ENCODE measurements at places on chromosomes 5 and 9.
A peak's percentile ranks its signal among the peaks of the same experiment; 100 is the strongest.

- no peak for DNase-seq
Measured at GRCh38 chr9:31320494-31320893, 1063.9 kb upstream of the ACO1 start.

DNA sequence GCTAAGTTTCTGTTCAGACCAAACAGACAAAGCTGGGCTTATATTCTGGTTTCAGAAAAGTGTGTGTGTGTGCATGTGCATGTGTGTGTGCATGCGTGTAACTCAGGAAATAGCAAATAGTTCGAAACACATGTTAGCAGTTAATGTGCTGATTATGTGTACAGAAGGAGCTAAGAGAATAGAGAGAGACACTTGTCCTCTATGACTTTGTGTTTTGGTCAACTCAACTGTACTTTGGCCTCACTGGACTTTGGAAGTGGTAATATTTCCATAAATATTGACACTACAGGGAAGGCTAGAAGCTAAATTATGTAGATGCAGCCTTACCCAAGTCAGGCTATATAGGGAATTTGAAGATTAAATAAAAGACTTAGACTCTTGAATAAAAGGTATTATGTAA lies 155.5 kb downstream of the RAB3C start:
- no peak for DNase-seq

GRCh38 chr5:142132916-142133315 lies 24.3 kb downstream of the NDFIP1 start:
- DNase-seq: no peak

DNA sequence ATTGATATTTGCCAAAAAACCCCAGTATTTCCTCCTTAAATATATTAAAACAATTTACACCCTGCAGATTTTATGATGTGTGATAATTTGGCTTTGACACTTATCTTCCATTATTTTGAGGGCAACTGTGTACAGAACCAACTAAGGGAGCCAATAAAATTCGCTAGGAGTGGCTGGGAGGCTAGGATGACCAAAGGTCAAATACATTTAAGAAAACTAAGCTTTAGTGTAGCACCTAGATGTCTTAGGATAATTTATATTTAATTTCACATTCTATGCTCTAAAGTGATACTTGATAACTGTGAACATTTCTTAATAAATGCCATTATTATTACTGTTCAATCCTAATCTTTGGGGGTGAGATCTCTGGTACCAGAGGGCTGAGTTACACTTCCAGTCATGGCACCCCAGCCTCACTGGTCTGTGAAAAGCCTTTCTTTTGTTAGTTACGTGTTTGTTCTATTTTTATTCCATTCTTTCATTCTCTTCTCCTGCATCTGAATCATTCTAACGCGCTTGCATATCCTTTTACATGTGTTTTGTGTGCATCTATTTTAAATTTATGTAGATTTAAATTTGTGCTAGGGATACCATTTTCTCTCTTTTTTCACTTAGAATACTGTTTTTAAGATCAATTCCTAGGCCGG lies 19.1 kb downstream of the MSANTD3 start:
- no peak for DNase-seq

DNA sequence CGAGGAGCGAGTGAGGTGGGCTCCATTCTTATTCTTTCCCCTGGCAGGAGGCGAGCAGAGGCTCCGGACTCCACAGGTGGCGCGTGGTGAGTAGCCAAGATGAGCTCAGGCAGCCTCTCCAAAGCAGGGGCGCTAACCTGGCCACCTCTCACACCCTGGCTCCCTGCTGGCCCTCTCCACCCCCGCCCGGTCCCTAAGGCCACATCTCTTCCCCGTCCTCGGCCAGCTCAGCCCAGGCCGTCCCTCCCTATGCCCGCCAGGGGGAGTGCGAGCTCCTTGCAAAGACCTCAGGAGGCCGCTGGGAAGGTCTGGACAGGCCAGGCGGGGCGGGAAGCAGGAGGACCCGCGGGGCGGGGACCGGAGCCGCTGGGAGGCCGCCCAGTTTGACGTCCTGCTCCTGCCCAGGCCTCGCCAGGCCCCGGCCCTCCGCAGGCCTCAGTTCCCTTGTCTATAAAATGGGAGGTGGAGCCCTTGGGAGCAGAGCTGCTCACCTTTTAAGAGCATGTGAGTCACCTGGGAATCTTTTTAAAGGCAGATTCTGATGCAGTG lies 46.3 kb upstream of the GGTA1 start:
- DNase-seq: peak; percentile 92

DNA sequence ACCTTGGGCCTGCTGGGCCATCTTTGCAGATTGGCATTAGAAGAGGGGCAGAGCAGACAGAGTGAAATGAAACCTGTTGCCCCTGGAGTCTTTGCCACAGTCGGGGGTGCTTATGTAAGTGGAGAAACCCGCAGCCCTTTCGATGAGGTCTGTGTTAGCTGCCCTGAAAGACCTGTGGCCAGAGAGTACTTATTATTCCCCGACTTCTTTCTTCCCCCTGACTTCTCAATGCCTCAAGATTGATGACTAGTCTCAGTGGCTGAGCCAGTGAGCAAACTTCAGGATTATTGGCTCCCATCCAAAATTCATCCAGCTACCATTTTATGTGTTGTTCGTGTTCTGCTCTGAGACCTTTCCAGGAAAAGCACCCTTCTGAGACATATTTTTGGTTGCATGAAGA lies 7.6 kb downstream of the NTRK2 start:
- DNase-seq: no peak

- DNase-seq: no peak
Measured at GRCh38 chr9:22159586-22159985, 150.5 kb upstream of the CDKN2B start.

DNA sequence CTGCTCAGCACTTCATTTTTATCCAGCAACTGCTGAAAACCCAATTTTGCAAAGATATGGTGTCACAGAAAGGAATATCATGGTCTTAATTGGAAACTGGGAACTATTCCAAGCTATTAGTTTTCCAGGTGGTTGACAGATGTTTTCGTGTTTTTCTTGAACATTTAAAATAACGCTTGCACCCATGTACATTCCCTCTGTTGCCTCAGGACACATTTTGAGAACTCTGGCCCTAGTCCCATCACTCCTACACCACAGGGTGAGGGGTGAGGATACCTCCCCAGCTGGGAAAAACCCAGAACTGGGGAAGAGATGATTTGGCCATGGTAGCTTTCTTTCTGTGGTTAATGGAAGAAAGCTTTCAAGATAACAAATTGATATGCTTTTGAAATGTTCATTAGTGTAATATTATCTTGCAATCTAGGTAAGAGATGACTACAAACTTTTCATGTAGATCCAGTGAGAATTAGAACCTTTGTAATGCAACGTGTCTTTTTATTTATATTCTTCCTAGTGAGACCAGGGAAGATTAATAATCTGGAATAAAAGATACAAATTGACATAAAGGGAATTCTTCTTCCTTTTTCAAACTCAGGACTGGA lies 627.0 kb downstream of the RAB3C start:
- DNase-seq: peak; percentile 12

- DNase-seq: no peak
Measured at GRCh38 chr9:86178503-86178902, 79.1 kb upstream of the GOLM1 start.

- DNase-seq: peak; percentile 3
Measured at GRCh38 chr9:2469681-2470221, 151.8 kb upstream of the VLDLR start.

- no peak for DNase-seq
Measured at GRCh38 chr5:32195265-32195664, 21.1 kb upstream of the GOLPH3 start.

DNA sequence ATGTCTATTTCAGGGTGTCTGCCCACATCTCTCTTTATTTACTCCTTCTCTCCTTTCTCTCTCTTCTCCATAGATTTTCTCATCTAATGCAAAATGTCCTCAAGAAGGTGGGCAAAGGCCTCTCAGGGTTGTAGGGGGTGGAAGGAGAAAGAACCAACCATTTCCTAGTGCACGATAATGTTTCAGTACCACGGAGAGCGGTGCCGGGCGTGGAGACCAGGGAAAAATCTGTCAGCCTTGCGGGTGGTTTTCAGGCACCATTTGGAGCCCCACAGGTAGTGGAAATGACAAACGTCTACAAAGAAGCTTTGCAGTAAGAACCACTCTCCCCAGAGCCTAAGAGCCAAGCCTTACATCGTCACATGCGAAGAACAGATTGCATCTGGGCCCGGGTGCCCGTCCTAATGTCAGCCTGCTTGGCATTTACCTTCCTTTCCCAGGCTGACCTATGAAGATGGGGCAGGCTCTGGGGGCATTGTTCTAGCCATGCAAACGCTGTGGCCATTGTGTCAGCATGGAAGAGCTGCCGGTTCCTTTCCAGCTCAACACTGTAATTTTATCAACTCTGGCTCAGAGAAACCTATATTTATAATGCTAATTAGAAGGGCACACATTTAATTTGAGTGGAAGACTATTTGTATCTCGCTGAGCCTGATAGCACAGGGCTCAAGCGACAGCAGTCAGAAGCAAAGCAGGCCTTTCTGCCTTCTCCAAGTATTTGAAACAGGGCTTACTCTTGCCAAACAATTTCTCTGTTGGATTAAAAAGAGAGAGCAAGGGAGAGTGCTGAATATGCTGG lies 430.1 kb upstream of the WWC1 start:
- no peak for DNase-seq

- DNase-seq: no peak
Measured at GRCh38 chr5:137262818-137263217, 236.3 kb downstream of the SPOCK1 start.
